Mesothelial cell of epicardium (in vitro differentiated cells): ENCODE measurements at places on chromosomes 1 and 21. TPM values are rescaled to one million over a fixed set of nuclear protein-coding genes. Genes with fewer than 3 reads are reported as not detected.

DNA sequence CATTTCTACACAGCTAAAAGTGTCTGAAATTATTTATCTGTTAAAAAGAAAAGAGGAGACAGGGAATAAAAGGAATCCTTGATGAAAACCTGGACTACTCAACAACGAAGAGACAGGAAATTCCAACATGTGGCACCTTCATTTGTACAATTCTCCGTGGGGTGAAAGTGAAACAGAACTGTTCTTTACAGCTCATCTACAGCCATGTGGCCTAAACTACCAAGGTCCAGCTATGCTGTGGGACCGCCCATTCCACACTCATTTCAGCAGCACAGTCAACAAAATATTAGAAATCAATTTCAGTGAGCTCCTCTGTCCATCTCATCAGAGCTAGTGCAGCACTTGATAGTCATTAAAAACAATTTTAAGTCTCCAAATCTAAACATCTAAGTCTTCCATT is 44.0 kb downstream of the UBR4 start:
- H3K4me1 ChIP-seq, result peaks cover 26% of the 10 kb centered on the region
- no peaks in the 10 kb centered on the region for H3K27me3 ChIP-seq
- no peak overlapping the region for H3K4me3 ChIP-seq
- H3K27ac ChIP-seq, result peak overlapping the region; percentile 78

DNA sequence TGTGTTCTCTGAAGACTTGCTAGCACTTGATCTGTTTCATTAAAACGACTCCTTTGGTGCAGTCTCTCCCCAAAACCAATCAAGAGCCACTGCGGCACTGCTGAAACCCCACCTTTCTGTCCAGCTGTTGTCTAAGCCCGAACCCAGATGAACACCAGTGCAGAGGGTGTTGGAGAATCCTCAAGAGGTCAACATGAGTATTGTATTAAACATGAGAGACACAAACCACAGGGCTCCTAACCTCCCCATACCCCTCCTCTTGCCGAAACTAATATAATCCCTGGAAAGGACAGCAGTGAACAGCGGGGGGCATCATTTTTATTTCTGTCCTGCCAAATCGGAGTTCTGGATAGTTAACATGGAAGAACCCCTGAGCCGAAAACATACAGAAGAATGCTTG is 333.9 kb downstream of the CAMTA1 start:
- peaks cover 3% of the 10 kb centered on the region for H3K4me1 ChIP-seq
- peaks cover 30% of the 10 kb centered on the region for H3K27me3 ChIP-seq
- no peaks in the 10 kb centered on the region for H3K36me3 ChIP-seq
- no peak overlapping the region for H3K27ac ChIP-seq
- DNase-seq, result no peak

DNA sequence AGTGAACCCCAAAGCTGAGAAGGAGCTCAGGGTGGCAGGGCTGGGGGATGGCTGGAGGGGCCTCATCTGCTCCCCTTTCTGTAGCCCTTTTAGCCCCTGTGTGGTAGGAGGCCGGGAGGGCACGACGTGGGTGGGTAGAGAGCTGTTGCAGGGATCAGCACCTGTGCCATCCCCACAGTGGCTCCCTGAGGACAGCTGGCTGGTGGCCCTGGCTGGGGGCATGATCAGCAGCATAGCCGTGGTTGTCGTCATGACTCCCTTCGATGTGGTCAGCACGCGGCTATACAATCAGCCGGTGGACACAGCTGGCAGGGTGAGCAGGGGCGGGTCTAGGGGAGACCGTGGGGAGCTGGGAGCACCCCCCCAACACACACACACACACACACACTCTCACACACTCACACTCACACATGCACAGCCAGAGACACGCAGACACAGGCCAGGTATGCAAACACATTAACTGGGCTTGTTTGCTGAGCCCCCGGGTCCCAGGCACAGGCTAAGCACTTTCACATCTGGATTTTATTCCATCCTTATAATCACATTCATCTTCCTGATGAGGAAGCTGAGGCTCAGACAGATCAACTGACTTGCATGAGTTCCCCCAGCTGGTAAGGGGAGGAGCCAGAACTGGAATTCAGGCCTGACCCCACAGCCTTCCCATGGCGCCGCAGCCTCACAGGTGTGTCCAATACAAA is 2.5 kb downstream of the SLC25A34 start:
- DNase-seq, result no peak
- H3K36me3 ChIP-seq, result no peaks in the 10 kb centered on the region
- H3K27me3 ChIP-seq, result no peaks in the 10 kb centered on the region
- H3K4me3 ChIP-seq, result no peak overlapping the region
- no peak overlapping the region for H3K27ac ChIP-seq

OXCT2 gene
- total RNA-seq, result 0.20 to 0.65 TPM (median 0.22 TPM) in 3 replicates

DNA sequence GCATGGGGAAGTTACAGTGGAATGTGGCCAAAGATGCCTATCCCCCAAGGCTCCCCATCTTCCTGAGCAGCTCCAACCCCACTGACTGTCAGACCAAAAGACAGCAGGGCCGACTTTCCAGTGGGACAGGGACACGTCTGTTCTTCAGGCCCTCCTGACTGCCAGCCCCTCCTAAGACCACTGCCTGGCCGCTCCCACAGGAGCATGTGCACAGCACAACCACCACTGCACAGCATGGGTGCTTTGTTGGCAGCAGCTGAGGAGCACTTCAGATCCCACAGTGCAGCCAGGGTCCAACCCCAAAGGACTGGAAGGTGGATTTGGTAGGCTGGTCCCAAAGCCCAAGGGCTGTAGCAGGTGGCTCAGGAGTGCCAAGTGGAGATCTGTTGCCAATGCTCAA is 648.3 kb upstream of the BRINP3 start:
- no peak overlapping the region for H3K27ac ChIP-seq
- peaks cover 1% of the 10 kb centered on the region for H3K27me3 ChIP-seq
- no peak overlapping the region for H3K4me3 ChIP-seq
- H3K4me1 ChIP-seq, result no peaks in the 10 kb centered on the region
- no peaks in the 10 kb centered on the region for H3K36me3 ChIP-seq

GRCh38 chr1:115764541-115764940 is 4.0 kb downstream of the CASQ2 start:
- no peak for DNase-seq
- peaks cover 7% of the 10 kb centered on the region for H3K4me1 ChIP-seq
- no peaks in the 10 kb centered on the region for H3K36me3 ChIP-seq
- no peak overlapping the region for H3K4me3 ChIP-seq
- no peaks in the 10 kb centered on the region for H3K27me3 ChIP-seq

PTPN22 gene
- 0.11 TPM in 1 of 3 replicates, not detected in the others for total RNA-seq

- no peak overlapping the region for H3K4me3 ChIP-seq
- H3K27ac ChIP-seq, result no peak overlapping the region
- DNase-seq, result no peak
Observed at GRCh38 chr1:26083208-26083607, 15.8 kb upstream of the TRIM63 start.

DNA sequence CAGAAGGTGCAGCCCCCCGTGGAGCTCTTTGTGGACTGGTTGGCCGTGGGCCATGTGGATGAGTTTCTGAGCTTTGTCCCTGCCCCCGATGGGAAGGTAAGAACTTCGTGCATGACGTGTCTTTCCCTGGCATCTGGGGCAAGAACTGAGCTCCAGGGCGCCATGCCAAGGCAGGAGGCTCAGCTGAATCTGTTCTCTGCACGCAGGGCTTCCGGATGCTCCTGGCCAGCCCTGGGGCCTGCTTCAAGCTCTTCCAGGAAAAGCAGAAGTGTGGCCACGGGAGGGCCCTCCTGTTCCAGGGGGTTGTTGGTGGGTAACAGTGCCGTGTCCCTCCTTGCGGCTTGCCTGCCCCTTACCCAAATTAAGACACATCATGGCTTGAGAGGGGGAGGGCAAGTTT is 27.7 kb downstream of the PADI3 start:
- peaks cover 6% of the 10 kb centered on the region for H3K27me3 ChIP-seq
- H3K4me1 ChIP-seq, result peaks cover 3% of the 10 kb centered on the region
- H3K27ac ChIP-seq, result no peak overlapping the region
- no peak overlapping the region for H3K4me3 ChIP-seq
- no peaks in the 10 kb centered on the region for H3K36me3 ChIP-seq

DNA sequence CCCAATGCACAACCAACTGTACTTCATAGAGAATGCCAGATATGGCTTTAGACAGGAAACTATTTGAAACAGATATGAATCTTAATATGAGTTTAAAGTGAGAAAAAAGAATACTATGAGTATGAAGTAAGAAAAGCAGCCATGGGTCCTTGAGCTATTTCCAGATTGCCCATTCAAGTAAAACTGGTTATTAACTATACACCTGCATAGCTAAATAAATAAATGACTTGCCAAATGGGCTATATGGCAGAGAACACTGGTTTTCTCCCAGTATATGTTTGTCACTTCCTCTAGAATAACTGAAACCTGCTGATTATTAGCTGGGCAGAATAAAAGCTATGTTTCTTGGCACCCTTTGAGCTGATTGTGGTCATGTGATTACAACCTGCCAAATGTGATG is 17.0 kb upstream of the CD1C start:
- no peaks in the 10 kb centered on the region for H3K27me3 ChIP-seq
- DNase-seq, result no peak
- H3K4me3 ChIP-seq, result no peak overlapping the region
- no peak overlapping the region for H3K27ac ChIP-seq
- no peaks in the 10 kb centered on the region for H3K4me1 ChIP-seq

DNA sequence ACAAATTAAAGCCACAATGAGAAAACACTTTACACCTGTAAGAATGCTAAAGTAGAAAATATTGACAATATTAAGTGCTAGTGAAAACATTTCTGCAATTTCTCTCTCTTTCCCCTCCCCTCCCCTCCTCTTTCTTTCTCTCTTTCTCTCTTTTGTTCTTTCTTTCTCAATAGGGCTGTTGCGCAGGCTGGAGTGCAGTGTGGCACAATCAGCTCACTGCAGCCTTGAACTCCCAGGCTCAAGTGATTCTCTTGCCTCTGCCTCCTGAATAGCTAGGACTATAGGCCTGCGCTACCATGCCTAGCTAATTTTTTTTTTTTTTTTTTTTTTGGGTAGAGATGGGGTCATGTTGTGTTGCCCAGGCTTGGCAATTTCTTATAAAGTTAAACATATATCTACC is 5.9 kb upstream of the SHISAL2A start:
- no peak overlapping the region for H3K4me3 ChIP-seq
- H3K27me3 ChIP-seq, result peaks cover 3% of the 10 kb centered on the region
- peaks cover 8% of the 10 kb centered on the region for H3K36me3 ChIP-seq
- no peak overlapping the region for H3K27ac ChIP-seq

DNA sequence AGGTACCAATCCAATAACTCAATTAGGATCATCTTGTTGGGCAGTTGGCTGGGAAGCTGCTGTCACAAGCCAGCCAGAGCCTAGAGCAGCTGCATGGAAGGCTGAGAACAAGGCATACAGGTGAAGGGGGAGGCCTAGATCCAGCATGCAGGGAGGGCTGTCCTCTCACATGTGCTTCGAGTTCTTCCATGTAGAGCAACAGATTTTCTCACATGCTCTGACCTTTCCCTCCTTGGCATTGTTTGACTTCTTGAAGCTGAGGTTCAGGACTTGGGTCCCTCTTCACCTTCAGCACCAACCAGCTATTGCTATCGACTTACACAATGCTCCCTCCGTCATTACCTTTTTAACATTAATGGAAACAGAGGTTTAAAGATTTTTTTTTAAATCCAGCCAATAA is 257.7 kb downstream of the ATG4C start:
- peaks cover 2% of the 10 kb centered on the region for H3K4me1 ChIP-seq
- peaks cover 5% of the 10 kb centered on the region for H3K27me3 ChIP-seq
- H3K27ac ChIP-seq, result no peak overlapping the region
- no peak for DNase-seq

YOD1 gene
- total RNA-seq, result 9.6 to 10.3 TPM (median 10.1 TPM) in 3 replicates

GRCh38 chr1:2049225-2049717 is 940 bp upstream of the PRKCZ start:
- DNase-seq, result no peak
- H3K4me3 ChIP-seq, result peak overlapping the region; percentile 75
- no peaks in the 10 kb centered on the region for H3K36me3 ChIP-seq

- DNase-seq, result no peak
- peaks cover 27% of the 10 kb centered on the region for H3K36me3 ChIP-seq
- peaks cover 2% of the 10 kb centered on the region for H3K4me1 ChIP-seq
- peaks cover 41% of the 10 kb centered on the region for H3K27me3 ChIP-seq
- no peak overlapping the region for H3K4me3 ChIP-seq
- no peak overlapping the region for H3K27ac ChIP-seq
Observed at GRCh38 chr1:39488793-39489566, 2.5 kb upstream of the BMP8A start.

NUDT4B gene
- total RNA-seq, result 0.34 to 0.44 TPM in 2 of 3 replicates, not detected in the other

VTCN1 gene
- 27.6 to 28.3 TPM (median 27.9 TPM) in 3 replicates for total RNA-seq

S100A7A gene
- total RNA-seq, result not detected in 3 replicates

DNA sequence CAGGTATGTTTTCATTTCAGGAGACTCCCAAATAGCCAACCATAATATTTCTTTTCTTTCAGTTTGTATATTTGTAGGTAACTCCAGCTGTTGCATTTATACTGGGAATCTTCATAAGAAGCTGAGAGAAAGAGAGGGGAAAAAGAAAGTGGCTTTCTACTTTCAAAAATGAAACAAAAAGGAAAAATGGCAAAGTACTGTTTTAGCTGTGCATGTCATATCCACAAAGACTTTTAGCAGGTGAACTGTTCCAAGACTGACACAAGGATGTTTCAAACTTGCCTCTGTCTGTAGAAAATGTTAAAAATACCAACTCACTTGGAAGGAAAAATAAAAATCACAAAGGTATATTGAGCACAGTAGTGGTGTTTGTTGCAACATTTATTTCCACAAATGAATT is 41.9 kb upstream of the CACYBP start:
- H3K4me3 ChIP-seq, result no peak overlapping the region
- no peak for DNase-seq
- H3K27ac ChIP-seq, result no peak overlapping the region
- H3K4me1 ChIP-seq, result peaks cover 22% of the 10 kb centered on the region
- H3K27me3 ChIP-seq, result no peaks in the 10 kb centered on the region
